ENCODE measurements at places on chromosomes 11 and 22.
A peak's percentile ranks its signal among the peaks of the same experiment; 100 is the strongest.

- no peak for DNase-seq
Measured at GRCh38 chr11:134333312-134333711, 1.5 kb downstream of the GLB1L2 start.

GRCh38 chr11:132745306-132745705 lies 787.0 kb downstream of the OPCML start:
- DNase-seq = no peak

DNA sequence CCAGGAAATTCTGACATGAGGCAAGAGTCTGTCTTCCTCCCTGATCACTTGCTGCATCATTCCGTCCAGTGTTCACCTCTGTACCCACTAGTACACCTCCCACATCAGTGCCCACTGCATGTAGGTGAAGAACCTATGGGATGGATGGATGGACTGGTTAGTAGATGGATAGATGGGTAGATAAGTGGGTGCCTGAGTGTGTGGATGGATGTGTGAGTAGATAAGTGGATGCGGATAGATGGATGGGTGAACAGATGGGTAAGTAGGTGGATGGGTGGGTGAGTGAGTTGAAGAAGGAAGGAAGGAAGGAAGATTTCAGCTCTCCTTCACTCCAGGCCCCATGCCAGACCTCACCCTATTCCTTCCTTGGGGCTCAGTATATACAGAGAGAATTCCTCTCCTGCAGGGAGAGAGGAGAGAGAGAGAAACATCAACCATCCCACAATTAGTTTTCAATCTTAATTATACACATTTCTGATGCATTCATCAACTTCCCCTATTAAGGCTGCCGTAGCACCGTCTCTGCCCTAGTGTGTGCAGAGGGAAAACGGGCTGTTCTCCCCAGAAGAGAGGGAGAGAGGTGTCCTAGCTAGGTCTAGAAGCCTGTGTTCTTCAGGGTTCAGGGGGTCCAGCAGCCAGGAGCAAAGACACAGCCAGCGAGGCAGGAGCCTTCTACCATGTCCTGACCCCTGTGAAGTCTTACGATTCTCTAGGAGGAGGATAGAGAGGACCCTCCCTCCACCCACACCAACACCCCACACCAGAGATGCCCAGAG lies 125.3 kb downstream of the BUD13 start:
- no peak for DNase-seq

DNA sequence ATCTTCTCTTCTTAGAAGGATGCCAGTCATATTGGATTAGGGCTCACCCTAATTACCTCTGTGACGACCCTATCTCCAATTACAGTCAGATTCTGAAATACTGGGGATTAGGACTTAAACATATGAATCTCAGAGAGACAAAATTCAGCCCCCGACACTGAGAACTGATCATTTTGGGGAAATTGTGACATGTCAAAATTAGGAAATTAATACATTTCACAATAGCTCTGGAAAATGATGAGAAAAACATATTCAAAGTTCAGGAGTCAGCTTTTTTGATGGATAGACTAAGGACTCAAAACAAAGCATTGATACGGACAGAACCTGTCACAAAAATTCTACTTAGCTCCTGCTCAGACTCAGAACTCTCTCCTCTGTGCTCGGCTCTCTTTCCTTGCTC lies 40.8 kb downstream of the COMMD9 start:
- no peak for DNase-seq

DNA sequence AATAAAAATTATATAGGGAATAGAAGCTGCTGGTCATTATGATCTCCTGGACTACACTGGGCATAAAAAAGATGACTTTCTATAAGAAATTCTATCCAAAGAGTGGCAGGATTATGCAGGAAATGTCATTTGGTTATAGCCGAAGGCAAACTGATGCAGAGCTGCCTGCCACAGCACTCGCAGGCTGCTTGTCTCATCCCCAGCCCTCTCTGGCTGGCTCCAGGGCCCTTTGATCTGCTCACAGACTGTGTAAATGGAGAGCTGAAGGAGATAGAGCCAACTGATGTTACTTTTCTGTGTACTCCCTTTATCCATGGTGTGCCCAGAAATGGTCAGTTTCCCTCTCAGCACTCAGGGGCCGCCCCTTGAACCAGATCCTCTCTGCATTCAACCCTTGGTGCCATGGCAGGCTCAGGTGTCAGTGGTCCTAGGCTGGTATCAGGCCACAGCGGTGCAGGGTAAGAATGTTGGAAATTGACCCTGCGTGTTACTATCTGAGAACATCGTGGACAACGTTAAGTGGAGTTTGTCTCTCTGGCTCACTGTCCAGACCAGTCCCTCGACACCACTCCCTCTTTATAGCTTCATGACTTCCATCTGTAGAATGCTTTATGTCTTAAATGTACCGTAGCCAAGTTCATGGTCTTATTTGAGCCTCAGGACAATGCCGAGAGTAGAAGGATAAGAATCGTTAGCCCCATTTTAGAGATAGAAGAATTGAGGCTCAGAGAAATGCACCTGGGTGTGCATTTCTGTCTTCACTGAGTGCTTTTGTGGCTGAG lies 27.8 kb downstream of the TEAD1 start:
- no peak for DNase-seq

DNA sequence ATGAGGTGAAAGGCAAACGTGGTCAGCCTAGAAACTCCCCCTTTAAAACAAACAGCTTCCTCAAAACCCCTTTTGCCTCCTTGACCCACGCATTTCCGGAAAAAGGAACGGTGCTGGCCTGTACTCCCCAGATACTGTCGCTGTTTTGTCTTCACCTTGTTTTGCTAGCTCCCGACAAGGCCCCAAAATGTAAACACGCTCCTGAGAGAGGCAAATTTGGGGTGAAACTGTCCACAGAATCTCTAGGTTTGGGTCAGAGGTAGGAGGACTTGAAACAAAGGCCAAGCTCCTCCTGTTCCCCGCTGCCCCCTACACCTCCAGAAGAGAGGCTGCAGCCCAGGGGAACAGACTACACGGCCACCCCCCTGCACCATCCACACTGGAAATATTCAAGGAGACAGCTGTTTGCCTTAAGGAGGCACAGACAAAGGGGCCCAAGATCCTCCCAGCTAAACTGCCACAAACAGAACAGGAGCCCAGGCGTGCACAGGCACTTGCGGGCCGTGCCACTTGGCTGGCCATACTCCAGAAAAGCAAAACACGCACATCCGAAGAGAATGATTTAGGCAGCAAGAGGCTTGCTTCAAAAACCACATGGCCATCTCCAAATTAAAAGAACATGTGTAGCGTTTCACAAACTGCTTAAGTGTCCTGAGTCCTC lies 160.5 kb upstream of the GRK3 start:
- DNase-seq = no peak

DNA sequence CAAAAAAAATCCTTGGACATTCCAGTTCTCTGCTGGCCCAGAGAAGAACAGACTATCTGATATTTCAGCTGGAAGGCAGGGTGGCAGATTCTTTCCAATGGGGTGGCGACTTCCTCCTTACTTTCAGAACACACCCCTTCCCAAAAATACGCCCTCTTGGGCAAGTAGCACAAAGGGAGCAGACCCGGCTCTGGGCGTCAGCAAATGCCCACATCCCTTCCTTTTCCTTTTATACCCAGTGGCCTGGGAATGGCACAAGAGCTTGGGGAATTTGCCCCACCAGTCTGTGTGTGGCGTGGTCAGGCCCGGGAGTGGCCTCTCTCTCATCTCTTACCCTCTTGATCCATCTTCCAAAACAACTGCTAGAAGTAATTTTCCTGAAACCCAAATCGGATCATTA lies 33.0 kb upstream of the NUP160 start:
- DNase-seq = no peak

DNA sequence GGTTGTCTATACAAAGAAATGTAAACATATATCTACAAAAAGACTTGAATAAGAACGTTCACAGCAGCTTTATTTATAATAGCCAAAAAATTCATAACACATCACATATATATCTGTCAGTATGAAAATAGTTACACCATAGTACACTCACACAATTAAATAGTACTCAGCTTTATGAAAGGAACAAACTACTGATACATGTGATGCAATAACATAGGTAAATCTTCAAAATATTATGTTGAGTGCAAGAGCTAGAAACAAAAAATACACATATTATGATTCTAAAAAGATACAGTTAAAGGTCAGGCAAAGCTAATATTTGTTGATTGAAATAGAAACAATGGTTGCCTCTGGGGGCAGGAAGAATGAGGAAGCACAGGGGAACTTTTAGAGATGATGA lies 6.6 kb downstream of the MRGPRX2 start:
- no peak for DNase-seq

DNA sequence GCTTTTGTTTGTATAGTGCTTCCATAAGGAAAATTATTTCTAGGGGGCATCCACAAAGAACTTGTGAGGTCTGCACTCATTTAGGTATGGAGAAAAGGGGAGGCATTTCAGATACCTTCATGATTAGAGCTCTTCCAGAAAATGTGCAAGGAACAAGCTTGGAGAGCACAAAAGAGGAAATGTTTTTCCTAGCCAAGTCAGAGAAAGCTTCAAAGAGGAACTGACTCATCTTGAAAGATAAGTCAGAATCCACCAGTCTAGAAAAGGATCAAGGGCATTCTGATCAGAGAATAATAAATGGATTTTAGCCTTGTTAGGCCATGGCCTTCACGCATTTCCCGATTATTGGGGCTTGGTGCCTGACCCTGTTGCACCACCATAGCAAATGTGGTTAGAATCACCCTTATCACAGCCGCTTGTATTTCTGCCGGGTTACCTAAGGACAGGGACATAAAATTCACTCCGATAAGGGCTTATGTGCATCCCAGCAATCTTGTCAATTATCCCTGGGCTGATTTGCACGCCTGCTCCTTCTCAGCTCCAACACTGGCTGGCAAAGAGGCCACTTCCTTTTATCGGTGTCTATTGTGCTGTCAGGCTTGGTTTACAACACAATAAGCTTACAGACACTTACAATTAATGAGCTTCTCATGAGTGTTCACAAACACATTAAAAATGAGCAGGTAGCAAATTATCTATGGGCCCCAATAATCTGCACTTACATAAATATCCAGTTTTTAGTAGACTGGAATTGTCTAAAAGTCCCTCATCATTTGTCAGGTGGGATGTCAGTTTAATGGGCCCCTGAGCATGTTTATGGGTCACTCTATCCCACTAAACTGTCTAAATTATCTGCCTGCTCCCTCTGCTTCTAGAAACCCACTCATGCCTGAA lies 613.5 kb downstream of the SOX6 start:
- no peak for DNase-seq

GRCh38 chr11:69518081-69518950 lies 36.9 kb downstream of the LINC01488 start:
- DNase-seq = no peak

- DNase-seq = no peak
Measured at GRCh38 chr11:88183233-88183632, 8.0 kb upstream of the RAB38 start.

- peak; percentile 60 for DNase-seq
Measured at GRCh38 chr11:613369-613968, 2.3 kb downstream of the IRF7 start.

DNA sequence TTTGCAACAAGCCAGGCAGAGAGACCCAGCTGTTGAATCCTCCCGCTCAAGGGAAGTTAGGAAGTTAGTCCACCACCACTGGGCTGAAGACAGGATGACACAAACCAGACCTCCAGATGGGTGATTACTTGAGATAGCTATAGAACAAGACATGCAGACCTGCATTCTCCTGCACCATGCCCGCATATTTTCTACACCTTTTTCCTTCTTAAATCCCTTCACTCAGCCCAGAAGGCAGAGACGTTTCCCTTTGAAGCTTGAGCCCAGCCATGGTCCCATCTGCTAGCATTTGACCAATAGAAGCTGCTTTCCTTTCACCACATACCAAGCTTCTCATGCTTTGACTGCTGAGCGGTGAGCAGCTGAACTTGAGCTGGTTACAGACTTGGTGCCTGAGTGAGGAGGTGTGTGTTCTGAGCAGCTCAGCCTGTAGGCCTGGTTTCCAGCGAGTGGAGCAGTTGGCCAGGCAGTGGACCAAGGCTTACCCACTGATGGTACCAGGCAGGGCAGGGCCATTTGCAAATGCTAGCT lies 29.2 kb upstream of the CBX6 start:
- no peak for DNase-seq

DNA sequence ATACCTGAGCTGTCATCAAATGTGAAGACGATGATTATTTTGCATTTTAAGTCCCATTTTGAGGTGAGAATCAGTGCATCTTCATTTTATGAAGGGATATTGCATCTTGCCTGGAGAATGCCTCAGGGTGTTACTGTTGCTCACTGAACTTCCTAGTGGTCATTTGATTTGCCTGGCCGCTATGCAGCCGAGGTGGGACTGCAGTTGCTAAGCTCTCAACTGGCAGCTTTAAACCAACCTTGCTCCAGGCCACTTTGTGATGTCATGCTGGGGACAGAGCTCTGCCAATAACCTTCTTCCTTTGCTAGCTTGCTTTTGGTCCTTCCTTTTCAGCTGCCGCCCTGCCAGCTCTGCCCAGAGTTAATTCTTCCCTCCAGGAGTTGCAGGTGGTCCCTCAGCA lies 409.4 kb upstream of the B3GAT1 start:
- DNase-seq = no peak

DNA sequence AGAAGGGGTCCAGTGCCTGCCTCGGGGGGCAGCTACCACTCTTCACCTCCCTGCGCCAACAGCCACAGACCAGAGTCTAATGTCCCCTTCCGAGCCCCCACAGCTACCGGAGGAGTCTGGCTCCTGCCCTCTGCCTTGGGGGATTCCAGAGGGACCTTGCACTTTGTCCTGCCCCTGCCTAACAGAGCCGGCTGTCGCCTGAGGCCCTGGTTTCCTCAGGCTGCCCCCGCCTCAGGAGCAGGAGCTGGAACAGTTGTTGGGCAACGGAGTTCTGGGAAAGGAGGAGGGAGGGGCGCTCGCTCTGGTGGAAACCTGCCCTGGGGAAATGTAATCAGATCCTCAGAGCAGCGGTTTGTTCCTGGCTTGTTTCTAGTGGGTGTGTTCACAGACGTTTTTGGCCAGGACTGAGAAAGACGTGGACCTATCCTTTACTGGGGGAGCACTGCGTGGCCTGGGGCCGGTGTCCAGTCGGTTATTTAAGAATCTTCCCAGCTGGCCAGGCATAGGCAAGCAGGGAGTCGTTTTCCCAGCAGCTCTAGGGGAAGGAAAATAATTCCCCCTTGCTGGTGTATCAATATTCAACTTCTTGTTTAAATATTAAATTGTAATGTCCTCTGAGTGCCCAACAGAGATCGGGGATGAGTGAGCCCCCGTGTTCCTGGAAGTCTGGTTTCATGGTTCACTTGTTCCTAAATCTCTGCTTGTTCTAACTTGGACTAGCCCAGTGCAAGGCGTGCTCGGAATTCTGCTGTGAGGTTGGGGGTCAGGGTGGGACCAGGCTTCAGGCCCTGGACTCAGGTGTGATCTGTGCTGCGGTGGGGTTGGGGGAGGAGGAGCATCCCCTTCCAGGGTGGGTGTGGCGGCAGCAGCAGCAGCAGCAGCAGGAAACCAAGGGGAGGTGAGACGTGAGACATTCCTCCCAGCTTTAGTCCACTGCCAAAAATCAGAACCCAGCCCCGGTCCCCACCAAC lies 32.1 kb downstream of the A4GALT start:
- no peak for DNase-seq

GRCh38 chr11:10808553-10809372 lies at the start of gene EIF4G2:
Gene EIF4G2 (minus strand): TSS chr11:10808926.
- peak; percentile 91 for DNase-seq

DNA sequence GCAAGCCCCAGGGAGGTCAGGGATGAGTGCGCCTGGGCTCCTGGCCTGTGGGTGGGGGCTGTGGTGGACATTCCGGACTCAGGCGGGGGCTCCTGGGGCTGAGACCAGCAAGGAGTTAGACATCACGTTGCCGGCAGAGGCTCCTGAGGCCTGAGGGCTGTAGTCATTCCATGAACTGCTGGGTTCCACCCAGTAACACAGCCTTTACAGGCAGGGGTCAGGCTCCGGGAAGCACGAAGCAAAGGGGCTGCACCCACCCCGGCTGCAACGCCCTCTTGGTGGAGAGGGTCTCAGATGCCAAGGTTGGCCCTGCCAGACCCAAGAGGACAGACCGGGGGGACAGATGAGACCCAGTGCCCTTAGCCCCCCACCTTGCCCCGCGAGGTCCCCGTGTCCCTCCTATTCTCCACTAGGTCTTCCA lies 9.0 kb downstream of the TNNT3 start:
- DNase-seq = no peak

Measured in NCI-H1048 (cell line).